ENCODE measurements at places on chromosomes 3 and 15.

GRCh38 chr3:107209302-107209990 lies 167.8 kb upstream of the CCDC54 start:
- no peak for DNase-seq

DNA sequence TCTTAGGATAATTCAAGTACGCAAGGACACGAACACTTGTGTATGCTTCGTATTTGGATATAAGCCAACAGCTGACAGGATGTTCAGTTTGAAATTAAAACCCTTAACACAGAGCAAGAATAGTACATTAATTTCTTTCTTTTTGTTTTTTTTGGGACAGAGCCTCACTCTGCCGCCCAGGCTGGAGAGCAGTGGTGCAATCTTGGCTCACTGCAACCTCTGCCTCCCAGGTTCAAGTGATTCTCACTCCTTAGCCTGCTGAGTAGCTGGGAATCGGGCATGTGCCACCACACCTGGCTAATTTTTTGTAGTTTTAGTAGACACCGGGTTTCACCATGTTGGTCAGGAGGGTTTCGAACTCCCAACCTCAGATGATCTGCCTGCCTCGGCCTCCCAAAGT lies 32.4 kb downstream of the TOMM70 start:
- no peak for DNase-seq

GRCh38 chr15:60237446-60237845 lies 160.3 kb downstream of the ANXA2 start:
- DNase-seq: no peak

- DNase-seq: peak; percentile 15
These were observed 63.3 kb downstream of the LEO1 start for GRCh38 chr15:51908316-51908715.

- no peak for DNase-seq
These were observed 95.5 kb downstream of the ST6GAL1 start for GRCh38 chr3:187025656-187026316.
